Neural crest cell (in vitro differentiated cells): ENCODE measurements at places on chromosomes 6 and 20. TPM values are rescaled to one million over a fixed set of nuclear protein-coding genes. Genes with fewer than 3 reads are reported as not detected.

DNA sequence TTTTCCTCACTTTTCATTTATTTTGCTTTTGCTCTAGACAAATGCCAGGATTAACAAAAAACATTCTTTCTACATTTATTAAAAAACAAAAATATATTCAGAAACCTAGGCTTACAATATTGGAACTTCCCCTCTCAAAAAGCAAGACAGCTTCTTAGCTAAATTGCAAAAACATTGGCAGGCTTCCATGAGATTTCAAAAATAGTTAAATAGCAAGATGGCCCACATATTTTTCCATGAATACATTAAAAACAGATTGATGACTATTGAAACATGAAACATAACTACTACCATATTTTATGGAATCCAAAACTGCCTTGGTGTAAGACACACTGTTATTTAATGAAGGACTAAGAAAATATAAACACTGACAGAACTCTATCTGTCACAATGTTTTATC, 92.0 kb downstream of the LY86 start:
- DNase-seq: no peak

DNA sequence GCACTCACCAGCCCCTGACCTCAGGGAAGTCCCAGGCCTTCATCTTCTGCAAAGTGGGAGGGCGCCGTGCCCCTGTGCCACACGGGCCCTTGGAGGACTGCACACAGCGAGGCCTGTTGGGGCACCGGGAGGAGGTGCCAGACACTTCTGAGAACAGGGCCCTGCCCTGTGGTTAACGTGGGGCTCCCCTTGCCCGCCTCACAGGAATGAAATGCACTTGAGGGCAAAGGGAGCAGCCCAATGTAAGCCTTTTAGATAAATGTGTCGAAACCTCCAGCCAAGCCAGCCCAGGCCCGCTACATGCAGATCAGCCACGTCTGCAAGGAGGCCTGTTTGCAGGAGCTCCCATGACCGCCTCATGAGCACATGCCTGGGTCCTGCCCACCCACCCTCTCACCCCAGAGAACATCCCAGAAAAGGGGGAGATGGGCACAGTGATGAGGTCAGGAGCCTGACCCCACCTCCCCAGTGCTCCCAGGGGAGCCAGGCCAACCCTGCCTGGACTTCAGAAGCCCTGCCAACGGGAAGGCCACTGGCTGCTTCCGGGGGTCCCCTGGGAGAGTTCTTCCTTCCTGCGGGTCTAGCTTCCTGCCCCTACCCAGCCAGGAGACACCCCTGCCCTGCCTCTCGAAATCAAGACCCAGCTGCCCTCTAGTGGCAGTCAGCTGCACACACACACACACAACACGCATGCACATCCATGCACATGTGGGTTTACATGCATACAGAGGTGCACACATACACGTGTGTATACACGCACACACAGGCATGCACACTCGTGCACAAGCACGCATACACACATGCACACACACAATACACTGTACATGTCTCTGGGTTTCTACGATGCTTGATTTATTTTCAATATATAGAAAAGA, 178.7 kb downstream of the TAF4 start:
- DNase-seq: peak; percentile 63

- DNase-seq: no peak
Observed at GRCh38 chr6:84770521-84770920, 6.1 kb upstream of the TBX18 start.

The IL20RA gene
- total RNA-seq: not detected in 2 replicates

The ARMH2 gene
- total RNA-seq: not detected in 2 replicates

DNA sequence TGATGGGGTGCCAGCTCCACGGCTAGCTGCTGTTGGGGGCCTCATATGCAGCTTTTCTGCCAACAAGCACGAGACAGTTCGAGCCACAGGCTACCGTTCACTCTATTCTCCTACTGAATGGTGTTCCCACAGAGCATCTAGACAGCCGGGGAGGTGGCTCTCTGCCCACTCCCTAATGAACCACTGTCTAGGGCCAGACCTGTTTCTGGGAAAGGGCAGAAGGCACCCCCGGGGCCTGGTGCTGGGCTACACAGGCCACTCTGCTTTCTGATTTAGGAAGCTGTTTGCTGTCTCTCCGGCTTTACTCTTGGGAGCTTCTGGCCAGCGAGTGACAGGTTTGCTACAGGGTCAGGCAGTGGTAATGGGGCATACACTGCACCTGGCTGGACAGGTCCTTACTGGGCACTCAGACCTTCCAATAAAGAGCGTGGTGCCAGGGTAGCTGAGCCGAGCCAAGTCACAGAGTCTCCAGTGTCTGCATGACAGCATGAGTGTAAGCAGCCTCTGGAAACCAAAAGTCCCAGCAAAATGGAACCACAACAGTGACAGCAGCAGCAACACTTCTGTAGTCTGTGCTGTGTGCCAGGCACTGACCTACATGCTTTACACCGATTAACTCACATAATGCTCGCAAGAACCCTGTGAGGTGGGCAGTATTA, 8.4 kb downstream of the CCDC167 start:
- DNase-seq: no peak

DNA sequence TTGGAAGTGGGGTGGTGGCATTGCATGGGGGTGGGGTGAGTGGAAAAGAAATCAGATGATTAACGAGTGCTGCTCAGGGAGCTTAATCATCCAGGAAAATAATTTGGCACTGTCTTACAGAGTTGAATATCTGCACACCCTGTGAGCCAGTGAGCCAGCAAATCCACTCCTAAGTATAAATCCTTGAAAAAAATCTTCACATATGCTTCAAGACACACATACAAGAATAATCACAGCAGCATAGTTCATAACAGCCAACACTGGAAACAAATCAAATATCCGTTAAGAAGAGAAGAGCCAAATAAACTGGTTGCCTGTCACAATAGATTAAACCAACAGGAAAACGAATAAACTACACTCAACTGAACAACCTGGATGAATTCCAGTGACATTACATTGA, 62.8 kb downstream of the SAMD3 start:
- DNase-seq: no peak

DNA sequence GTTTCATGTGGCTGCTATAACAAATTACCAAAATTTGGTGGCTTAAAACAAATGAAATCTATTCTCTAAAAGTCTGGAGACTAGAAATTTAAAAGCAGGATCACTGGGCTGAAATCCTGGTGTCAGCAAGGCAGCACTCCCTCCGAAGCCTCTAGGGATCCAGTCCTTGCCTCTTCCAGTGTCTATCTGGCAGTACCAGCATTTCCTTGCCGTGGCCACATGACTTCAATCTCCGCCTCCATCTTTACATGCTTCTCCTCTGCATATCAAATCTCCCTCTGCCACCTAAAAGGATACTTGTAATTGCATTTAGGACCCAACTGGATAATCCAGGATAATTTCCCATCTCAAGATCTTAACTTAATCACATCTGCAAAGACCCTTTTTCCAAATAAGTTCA, 30.2 kb downstream of the ARHGAP18 start:
- no peak for DNase-seq

GRCh38 chr6:31010393-31011060, at the start of gene MUC22:
MUC22 (plus strand) TSS chr6:31010474; CDS start chr6:31010707, 233 bp downstream.
- DNase-seq: no peak

The BNIP5 gene
- not detected in 2 replicates for total RNA-seq

- no peak for DNase-seq
Observed at GRCh38 chr20:36117638-36118037, 36.9 kb upstream of the EPB41L1 start.
